ENCODE measurements at places on chromosomes 7 and 10.

- no peak for DNase-seq
Measured at GRCh38 chr7:50795253-50795652, 12.6 kb upstream of the GRB10 start.

GRCh38 chr7:107045195-107045960 lies 873 bp downstream of the PRKAR2B start:
- no peak for DNase-seq

- no peak for DNase-seq
Measured at GRCh38 chr7:43535810-43536585, 46.9 kb upstream of the STK17A start.

GRCh38 chr10:118506671-118507590 lies 88.5 kb downstream of the PRLHR start:
- no peak for DNase-seq

DNA sequence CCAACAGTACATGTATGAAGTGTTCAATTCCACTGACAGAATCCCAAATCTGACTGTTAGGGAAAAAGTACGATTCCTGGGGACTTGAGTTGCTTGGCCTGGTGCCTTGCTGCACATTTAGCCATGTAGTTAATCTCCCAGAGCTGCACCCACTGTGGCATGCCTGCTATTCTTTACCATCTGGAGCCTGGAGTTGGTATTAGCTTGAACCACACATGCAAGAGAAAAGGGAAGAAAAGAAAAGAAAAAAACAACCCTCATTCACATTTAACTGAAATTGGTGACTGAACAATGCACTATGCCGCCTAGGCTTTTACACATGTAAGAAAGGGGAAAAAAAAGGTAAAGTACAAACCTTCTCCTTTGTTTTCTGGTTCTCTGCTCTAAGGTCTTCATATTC lies 26.1 kb downstream of the SHTN1 start:
- DNase-seq: no peak

GRCh38 chr10:30763918-30764317 lies 134.4 kb upstream of the LYZL2 start:
- no peak for DNase-seq

DNA sequence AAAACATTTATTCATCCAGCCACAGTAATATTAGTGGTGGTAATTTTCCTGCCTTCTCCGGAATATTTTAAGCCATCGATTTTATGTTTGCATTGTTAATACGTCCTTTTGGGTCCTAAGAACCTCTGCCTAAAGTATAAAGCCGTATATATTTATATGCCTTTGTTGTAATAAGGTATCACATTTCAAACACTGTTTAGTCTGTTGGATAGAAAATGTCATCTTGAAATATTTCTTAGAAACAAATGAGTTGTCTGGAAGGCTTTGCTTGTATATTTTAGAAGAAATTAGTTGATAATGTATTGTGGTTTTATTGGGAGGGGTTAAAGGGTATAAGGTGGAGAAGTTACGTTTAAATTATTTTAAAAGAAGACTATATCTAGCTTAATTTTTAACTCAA lies 11.1 kb downstream of the PRPF18 start:
- DNase-seq: no peak

- DNase-seq: no peak
Measured at GRCh38 chr10:50396491-50397311, 145.4 kb upstream of the ASAH2 start.

- DNase-seq: no peak
Measured at GRCh38 chr10:34967335-34967880, 122.7 kb downstream of the CUL2 start.

GRCh38 chr10:66466622-66467021 lies 459.2 kb upstream of the LRRTM3 start:
- DNase-seq: no peak

- DNase-seq: no peak
Measured at GRCh38 chr10:551373-552252, 137.9 kb downstream of the DIP2C start.

Measured in CD4-positive, alpha-beta T cell treated with Interleukin-12 subunit alpha and Interleukin-12 subunit beta, for 1 hour (primary cell).